ENCODE measurements at places on chromosomes 5 and 9. TPM values are rescaled to one million over a fixed set of nuclear protein-coding genes. Genes with fewer than 3 reads are reported as not detected.

DNA sequence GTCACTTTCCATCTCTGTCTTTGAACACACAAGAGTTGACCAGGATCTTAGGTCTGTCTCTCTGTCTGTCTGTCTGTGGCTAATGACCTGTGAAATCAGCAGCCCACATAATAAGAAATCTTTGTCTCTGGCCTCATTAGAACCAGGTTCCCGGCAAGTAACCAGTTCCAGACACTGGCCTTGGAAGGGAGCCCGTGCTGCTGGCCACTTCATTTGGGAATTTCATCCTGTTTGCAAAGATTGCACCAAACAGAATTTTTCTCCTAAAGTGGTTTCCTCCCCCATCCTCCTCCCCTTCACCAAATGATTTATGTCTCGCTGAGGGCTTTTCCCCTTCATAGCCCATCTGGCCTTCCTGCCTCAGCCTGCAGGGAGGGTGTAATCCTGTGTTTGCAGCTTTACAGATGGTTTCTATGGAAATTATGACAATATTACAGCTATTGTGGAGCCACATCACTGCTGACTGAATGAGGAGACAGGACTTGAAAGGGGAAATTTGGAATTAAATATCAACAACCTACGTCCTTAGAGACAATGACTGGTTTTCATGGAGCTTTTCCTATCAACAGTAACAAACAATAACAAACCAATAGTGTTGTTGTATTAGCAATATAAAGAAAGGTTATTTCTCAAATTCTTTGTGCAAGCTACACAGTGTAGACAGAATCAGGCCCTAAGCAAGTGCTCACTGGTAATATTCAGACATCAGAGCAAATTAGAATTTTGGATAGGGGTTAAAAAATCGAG lies 25.7 kb downstream of the DPYSL3 start:
- no peak for DNase-seq

- DNase-seq: no peak
Measured at GRCh38 chr9:36045610-36046009, 8.9 kb downstream of the RECK start.

DNA sequence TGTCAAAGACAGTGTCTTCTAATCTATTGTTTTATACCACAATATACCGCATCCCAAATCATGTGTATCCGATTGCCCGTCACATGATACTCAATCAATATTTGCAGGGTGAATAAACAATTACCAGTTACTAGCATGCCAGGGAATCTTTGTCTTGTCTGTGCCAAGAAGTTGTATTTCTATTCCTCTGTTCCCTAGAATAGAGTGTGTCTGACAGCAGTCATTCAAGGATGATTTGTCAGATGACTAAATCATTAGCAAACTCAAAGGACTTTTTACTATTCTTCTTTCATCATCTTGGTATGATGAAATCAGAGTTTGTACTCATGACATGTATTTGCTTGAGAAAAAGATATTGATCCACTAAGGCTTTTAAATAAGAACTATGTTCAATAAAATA lies 348.8 kb downstream of the HTR1A start:
- no peak for DNase-seq

IFNB1 gene
- total RNA-seq: 0.23 TPM

GRCh38 chr5:174935854-174936474 lies 211.6 kb downstream of the MSX2 start:
- DNase-seq: no peak

CDKN2A gene
- 5.4 TPM for total RNA-seq

All from activated T-helper 1 cell treated with anti-CD3 and anti-CD28 coated beads, Interleukin-12 subunit alpha, Interleukin-12 subunit beta, Interleukin-2, Interleukin-4 antibody, amounts not matched to agents 30 ng/mL and 10 ng/mL and 1 ng/mL, durations not matched to agents 14 hours and 24 hours and 36 hours (primary cell).